C1 segment of cervical spinal cord (tissue), 14 donors: ENCODE measurements at places on chromosomes 6 and 20.

DNA sequence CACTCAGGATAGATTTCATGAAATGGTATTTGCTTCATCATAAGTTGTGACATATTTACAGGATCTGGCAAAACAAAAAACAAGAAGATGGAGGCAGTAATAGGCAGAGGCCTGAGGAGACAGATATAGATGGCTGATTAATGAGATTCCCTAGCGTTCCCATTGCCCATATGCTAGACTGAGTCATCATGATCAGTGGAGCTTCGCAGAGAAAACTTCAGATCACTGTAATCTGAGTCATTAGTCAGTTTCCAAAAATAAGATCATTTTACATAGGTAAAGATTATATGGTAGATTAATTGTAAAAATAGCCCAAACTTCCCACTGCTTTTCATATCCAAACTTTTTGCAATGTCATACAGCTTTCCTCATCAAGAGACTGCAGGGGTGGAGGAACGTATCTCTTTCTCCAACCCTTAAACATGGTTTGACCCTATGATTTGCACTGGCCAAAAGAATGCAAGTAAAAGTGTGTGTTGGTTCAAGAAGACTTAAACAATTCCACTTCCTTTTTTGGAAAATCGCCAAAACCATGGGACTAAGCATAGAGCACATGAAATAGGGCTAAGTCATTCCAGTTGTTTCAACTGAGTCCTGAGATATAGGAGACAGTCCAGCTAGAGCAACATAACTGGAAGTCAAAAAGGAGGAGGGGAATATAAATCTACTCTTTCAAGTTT is 626.0 kb downstream of the RNF144B start:
- no peak for DNase-seq

DNA sequence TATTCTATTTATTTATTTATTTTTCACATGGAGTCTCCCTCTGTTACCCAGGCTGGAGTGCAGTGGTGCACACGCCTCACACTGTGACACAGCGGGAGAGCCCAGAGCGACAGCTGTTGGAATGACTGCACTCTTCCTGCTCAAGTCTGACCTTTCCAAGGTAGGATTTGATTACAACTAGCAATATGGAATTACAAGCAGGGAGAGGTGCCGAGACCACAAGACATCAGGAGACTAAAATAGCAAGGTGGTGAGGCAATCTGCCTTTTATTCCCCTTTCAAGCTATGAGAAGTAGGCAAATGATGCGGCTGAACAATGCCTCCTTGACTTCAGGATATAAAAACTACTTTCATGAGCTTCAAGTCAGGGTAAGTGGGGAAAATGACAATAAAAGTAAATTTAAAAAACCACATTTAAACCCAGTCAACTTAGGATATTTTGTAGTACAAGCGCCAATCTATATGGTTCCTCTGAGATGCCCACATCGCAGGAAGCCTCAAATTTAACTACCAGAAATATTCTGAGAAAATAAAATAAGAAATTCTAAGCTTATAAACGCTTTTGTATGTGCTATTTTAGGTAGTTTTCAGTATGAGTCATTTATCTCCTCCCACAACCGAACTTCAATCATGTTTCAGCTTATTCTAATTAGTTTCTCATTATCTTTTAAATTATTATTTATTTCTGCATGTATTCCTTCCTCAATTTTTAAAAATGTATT is 146.9 kb upstream of the SGK1 start:
- no peak for DNase-seq

DNA sequence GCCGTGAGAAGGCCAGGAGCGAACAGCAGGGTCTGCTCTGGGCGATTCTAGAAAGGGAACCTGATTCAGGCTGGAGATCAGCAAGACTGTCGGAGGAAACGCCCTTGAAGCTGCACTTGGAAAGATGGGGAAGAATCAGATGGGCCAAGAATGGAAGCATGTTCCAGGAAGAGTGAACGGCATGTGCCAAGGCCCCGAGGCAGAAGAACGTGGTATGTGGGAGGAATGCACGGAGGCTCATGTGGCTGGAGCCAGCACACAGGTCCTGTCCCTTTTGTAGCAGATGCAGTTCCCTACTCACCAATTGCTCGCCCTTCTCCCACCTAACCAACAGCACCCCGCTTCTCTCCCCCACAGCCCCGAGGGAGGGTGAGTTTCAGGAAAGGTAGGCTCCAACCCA is 180.6 kb downstream of the TFAP2C start:
- DNase-seq = no peak

DNA sequence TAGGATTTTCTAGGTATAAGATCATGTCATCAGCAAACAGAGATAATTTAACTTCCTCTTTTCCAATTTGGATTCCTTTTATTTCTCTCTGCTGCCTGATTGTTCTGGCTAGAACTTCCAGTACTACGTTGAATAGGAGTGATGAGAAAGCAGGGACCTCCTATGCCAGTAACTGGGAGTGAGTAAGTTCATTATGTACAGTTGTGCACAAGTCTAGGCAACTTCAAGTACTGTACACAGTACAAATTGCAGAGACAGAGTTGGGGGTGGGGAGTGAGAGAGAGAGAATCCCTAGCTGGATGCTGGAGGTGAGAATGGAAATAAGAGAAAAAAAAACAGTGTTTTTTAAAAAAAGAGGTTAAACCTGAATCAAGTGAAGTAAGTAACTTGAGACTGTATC is 210.2 kb downstream of the MMUT start:
- no peak for DNase-seq

GRCh38 chr20:10282979-10283456 is 64.4 kb downstream of the SNAP25 start:
- DNase-seq = no peak

- DNase-seq = no peak
Measured at GRCh38 chr6:41696788-41697187, 38.6 kb downstream of the TFEB start.

DNA sequence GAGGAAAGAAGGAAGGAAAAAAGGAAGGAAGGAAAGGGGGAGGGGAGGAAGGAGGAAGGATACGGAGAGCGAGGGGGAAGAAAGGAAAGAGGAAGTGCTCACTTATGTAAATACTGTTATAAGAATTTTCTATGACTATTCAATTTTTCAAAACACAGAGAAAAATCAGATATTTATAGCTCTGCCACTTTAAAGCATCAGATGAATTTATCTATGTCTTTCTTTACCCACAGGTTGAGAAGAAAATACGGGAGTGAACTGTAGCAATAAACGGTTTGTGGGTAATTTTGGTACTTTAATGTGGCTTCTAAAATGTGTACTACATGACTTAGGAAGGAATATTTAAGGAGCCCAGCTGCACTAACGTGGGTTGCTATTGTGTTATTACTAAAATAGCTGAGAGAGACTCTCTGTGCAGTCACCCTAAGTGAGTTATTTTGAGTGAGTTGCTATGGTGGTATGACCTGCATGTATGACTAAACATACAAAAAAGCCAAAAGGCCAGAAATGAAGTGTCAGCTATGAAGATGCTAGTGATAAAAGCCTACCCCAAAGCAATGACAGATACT is 225.5 kb downstream of the SOD2 start:
- DNase-seq = no peak

- DNase-seq = no peak
Measured at GRCh38 chr6:32436995-32437836, 2.5 kb upstream of the HLA-DRA start.

- no peak for DNase-seq
Measured at GRCh38 chr6:27894839-27895762, 17.1 kb downstream of the OR2B2 start.

DNA sequence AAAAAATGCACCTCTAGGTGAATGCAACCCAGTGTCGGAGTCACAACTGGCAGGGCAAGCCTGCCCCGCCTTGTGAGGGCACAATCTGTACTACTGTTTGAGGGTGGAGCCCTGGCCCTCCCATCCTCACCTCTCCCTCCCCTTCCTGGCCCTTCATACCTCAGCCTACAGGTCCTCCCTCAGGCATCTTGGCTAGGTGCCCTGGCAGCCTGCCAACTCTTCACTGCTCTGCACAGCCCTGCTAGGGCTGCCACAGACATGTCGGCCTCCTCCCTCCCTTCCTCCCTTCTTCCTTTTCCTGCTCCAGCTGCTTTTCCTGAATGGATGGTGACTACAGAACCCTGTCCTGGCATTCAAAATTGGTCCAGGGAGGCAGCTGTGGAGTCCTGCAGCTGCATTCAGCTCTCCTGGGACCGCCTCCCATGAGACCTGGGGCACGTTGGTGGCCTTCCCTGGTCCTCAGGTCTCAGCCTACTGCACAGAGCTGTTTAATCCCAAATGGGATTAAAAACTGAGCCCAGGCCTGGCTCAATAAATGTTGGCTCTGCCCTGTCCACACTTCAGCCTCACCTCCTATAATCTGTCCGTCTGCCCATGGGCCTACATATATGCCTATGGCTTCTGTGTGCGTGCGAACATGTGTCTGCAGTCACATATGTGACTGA is 52.7 kb downstream of the CDH22 start:
- no peak for DNase-seq

GRCh38 chr6:75077701-75078100 is 128.2 kb downstream of the COL12A1 start:
- DNase-seq = no peak

DNA sequence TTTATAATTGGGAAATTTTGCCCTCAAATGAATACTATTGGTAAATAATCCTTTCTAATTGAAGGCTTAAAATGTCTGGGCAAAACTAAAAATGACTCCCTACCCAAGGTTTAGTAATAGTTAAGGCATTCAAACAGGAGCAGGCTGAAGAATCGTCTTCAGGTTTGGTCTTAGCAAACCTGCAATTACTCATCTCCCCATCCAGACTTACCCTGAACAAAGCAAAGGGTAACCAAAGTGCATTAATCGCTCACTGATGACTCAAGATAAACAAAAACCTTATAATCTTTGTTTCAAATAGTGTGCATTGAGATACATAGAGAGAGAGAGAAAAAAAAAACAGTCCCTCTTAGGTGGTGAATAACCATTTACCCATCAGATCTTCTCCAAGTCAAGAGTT is 225.5 kb downstream of the BMP2 start:
- DNase-seq = no peak

DNA sequence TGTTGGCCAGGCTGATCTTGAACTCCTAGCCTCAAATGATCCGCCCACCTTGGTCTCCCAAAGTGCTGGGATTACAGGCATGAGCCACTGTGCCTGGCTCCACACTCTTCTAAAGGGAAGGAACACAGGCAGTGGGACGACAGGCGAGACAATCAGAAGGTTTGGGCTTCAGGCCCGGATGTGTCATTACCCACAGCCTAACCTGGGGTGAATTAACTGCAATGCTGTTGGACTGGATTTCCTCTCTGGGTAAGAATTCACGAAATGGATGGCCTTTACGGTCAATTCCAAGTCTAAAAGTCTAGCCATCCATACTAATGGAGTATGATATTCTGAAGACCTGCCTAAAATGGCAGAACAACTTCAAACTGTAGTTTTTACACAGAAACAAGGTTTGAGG is 83.7 kb upstream of the CCDC28A start:
- DNase-seq = no peak

- DNase-seq = no peak
Measured at GRCh38 chr6:144143878-144144277, 6.4 kb upstream of the STX11 start.

DNA sequence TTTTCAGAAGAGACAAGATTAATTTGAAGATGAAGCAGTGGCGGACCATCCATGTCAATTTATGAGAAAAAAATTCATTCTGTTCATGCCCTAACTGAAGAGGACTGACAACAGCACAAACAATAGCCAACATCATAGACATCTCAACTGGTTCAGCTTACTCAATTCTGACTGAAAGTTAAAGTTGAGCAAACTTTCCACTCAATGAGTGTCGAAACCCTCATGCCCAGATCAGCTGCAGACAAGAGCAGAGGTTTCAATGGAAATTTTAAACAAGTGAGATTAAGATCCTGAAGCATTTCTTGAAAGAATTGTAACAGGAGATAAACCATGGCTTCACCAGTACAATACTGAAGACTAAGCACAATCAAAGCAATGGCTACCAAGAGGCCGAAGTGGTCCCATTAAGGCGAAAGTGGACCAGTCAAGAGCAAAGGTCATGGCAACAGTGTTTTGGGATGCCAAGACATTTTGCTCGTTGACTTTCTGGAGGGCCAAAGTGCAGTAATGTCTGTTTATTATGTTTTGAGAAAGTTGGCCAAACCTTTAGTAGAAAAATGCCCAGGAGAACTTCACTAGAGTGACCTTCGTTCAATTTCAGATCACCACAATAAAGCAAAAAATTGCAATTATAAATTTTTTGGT is 6.1 kb upstream of the SFT2D1 start:
- no peak for DNase-seq

DNA sequence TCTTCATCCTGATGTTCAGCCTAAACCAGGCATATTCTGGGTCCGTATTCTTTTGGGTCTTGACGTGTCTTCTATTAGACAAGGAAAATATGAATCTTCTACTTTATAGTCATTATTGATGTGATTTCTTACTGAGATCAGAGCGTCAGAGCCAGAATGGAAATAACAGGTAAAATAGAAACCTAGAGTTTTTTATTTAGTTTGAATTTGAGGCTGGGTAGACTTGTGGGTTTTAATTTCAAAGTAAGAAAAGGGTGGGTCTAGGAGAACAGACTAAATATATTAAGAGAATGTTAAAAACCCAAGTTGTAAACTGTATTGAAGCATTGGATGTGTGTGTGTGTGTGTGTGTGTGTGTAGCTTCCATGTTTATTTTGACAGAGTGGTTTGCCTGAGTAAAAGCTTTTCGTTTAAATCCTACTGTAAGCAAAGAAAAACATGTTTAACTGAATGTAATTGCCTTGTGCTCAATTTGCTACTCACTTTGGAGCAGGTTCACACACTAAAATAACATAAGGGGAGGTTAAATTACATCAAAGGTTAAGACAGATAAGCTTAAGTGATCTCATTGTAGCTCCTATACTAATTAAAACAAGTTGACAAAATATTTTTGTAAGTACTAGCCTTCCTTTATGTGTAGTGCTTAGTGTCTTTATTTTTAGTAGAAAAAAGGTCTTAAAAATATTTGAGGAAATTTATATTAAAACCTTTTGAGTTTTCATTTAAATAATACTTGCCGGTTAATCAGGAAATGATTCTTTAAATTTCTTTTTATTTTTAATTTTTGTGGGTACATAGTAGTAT is 17.4 kb downstream of the HECA start:
- DNase-seq = no peak

GRCh38 chr6:44805238-44805846 is 417.8 kb downstream of the CDC5L start:
- no peak for DNase-seq

DNA sequence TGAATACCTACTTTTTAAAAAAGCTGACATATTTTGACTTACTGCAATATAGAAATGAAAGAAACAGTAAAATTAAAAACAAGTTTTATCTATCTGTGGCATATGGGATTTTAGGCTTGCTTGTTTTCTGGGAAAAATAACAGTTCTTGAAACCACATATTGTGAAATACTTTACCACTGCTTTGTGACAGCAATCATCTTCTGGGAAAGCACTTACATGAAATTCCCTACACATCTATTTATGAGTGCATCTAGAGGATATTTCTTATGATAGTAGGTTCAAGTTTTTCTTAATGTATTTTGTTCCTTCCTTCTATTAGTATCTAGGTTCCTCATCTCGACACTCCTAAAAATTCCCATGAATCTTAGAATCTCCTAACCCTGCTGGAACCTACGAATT is 75.2 kb downstream of the STXBP5 start:
- no peak for DNase-seq
